ENCODE measurements at places on chromosomes 2 and 18.

- DNase-seq, result no peak
Observed at GRCh38 chr2:191831410-191831994, 15.4 kb downstream of the CAVIN2 start.

DNA sequence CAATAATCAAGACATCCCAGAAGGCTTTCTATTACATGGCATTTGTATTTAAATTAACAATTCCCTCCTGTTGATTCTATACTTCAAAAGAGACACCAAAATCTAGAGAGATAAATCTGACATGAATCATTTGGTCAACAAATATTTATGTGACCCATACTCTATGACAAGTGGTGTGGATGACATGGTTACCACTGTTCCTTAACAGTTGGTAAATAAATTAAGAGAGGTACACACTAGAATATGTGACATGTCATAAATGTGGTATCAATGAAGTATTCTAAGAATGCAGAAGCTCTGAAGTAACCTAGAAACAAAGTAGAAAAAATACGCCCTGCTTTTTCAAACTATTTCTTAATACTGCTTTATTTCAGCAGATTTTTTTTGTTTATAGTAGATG, 255.4 kb downstream of the EXOC6B start:
- DNase-seq, result no peak

DNA sequence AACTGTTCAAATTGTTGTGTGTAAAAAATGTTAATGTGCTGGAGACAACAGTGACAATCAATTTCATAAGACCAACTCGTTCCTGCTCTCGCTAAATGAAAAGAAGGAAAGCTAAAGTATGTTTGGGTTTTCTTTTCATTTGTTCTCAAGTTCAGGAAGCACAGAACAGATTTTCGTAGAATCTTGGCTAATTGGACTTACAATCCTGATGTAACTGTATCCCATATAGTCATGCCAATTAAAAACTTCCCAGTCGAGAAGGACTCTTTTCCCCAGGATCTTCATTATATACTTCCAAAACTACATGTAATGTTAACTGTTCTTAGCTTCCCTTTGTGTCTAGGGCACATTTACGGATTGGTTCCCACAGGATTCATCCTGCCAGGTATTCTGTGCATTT, 135.4 kb upstream of the ITGB6 start:
- no peak for DNase-seq

- DNase-seq, result peak; percentile 78
Observed at GRCh38 chr2:10668402-10669012, 21.3 kb downstream of the NOL10 start.

GRCh38 chr18:22088029-22088428, 81.4 kb upstream of the GATA6 start:
- DNase-seq, result no peak

GRCh38 chr18:9835113-9835755, 50.5 kb upstream of the TXNDC2 start:
- DNase-seq, result no peak

GRCh38 chr2:105739944-105740530, 4.7 kb upstream of the NCK2 start:
- no peak for DNase-seq

- no peak for DNase-seq
Observed at GRCh38 chr2:11984316-11985158, 238.1 kb downstream of the LPIN1 start.

GRCh38 chr2:238791354-238791753, 56.5 kb upstream of the TWIST2 start:
- no peak for DNase-seq

DNA sequence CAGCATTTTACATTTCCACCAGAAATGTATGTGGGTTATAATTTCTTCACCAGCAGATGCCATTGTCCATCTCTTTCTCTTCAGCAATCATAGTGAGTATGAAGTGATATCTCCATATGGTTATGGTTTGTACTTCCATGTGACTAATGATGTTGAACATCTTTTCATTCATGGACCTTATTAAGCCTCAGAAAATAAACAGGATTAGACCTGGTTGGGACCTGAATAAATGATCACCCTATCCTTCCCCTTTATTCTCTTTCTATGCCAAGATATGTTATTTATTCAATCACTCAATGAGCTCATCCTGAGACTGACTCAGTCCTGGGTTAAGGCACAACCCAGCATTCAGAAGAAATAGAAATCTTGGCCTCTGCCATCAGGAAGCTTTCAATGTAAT, 86.6 kb downstream of the ANTXR1 start:
- DNase-seq, result no peak

GRCh38 chr2:202758604-202759003, 113.0 kb downstream of the ICA1L start:
- DNase-seq, result no peak

DNA sequence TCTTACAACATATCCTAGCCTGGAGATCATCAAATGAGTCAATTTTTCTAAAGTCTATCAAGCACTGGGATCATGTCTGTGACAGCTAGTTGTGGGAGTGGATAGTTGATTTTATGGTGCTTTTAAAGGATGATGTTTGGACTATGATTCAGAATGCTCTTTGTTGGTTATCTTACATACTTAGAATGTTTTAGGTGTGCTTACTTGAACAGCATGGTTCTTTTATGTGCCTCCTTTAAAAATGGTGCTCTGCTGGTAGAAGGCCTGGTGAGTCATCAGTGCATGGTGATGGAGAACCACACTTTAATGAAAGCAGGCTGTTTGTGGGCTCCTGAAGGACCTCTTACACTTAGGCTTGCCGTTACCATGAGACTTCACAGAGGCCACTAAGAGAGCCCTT, 682.7 kb upstream of the FANCL start:
- no peak for DNase-seq

DNA sequence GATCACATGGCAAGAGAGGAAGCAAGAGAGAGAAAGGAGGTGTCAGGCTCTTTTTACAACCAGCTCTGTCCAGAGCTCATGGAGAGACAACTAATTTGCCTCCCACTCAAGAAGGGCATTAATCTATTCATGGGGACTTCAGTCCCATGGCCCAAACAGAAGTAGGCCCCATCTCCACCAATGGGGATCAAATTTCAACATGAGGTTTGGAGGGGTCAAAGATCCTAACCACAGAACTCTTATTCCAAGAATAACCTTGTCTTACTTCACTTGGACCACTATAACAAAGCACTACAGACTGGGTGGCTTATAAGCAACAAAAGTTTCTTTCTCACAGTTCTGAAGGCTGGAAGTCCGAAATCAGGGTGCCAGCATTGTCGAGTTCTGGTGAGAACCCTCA, 31.8 kb downstream of the GRB14 start:
- no peak for DNase-seq

DNA sequence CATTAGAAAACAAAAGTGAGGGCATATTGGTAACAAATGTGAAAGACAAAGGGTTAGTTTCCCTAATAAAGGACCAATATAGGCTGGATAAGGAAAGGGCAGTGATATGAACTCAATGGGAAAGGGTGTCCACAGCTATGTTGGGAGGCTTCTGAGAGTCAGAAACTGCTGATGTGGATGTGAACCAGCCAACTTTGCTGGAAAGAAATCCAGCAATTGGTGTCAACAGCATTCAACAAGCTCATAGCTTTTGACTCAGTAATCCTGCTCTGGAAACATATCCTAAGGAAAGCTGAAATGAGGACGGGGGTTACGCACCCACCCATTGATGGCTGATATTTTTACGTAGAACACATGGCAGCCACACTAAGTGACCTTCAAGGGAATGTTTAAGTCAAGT, 63.7 kb downstream of the ARL4C start:
- no peak for DNase-seq

DNA sequence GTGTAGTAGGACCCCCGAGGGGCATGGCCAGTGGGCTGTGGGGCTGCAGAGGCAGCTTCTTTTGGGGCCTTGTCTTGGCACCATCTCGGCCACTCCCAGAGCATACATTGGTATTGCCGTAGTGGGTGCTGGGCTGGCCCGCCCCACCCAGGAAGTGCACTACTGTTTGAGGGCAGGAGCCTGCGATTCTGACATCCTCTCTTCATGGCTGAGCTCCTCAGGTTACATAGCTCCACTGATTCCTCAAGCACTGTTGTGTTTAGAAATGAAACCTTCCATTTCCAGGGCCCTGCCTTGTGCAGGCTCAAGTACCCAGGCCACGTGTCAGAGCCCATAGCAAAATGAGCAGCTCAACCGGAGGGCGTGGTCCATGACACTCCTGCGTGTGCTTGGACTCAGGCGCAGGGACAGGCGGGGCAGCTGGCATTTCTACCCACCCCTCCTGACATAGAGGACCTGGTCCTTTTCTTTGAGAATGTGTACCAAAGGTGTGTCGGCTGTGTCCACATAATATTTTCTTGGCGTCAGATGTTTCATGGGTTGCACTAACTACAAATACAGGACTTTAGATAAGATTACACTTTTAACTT, 67.9 kb downstream of the DGKD start:
- no peak for DNase-seq

- DNase-seq, result no peak
Observed at GRCh38 chr18:62285281-62285680, 39.8 kb upstream of the TNFRSF11A start.

- no peak for DNase-seq
Observed at GRCh38 chr2:109351164-109351756, 222.3 kb downstream of the SH3RF3 start.

DNA sequence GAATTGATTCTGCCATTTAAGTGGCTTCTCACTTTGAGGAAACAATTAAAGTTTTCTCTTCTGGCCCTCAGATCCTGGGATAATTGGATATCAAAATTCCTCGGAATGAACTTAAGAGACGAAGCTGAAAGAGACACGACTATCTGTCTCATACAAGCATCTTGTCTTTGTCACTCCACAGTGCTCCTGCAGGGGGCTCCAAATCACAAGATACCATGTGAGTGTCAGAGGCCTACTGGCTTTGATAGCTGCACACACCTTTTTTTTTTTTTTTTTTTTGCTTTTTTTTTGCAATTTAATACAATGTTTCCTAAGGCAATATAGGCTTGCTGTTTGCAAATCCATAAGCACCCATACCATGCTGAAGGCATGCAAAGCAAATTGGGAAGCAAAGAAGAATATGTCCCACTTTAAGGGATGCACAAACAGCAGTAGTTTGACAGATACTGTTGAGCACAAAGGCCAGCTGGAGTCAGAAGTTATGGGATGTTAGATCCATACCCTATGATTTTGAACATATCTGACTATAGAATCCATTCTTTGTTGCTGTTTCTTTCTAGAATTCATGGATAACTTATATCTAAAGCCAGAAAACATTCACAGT, 109.0 kb upstream of the CBLN2 start:
- peak; percentile 58 for DNase-seq

GRCh38 chr2:60699617-60700016, 56.5 kb upstream of the PAPOLG start:
- no peak for DNase-seq

DNA sequence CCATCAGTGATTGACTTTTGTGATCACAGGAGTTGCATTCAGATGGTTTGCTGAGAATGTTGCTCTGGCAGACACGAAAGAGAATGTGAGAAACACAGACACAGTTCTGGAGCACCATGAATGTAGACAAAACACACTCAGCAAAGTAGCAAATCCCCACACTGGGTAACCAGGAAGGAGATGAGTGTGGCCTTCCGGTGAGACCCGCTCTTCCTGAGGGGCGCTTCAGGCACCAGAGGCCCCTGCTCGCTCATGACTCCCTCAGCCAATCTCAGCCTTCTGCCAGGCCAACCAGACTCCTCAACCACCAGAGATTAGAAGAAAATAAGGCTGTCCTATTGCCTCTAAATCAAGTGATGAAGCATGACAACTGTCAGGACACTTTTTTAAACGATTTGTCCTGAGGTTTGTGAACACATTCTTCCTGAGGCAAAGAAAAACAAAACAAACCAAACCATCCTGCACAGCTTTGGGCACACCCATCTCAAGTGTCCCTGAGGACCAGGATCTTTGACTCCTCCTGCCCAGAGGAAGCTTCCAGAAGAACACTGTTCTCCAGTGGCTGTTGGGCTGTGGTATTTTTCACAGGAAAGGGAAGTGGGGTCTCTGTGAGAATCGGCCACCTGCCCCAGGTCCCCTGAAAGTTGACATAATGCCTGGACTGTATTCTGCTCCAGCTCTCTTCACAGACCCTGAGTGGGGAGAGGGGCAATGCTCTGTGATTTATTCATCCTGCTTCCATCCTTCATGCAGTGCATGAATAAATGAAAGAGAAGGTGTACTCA, 152.8 kb downstream of the BCL11A start:
- DNase-seq, result no peak

GRCh38 chr2:145339646-145340045, 819.7 kb upstream of the ZEB2 start:
- DNase-seq, result no peak

GRCh38 chr2:239382384-239382880, 18.4 kb downstream of the HDAC4 start:
- no peak for DNase-seq

DNA sequence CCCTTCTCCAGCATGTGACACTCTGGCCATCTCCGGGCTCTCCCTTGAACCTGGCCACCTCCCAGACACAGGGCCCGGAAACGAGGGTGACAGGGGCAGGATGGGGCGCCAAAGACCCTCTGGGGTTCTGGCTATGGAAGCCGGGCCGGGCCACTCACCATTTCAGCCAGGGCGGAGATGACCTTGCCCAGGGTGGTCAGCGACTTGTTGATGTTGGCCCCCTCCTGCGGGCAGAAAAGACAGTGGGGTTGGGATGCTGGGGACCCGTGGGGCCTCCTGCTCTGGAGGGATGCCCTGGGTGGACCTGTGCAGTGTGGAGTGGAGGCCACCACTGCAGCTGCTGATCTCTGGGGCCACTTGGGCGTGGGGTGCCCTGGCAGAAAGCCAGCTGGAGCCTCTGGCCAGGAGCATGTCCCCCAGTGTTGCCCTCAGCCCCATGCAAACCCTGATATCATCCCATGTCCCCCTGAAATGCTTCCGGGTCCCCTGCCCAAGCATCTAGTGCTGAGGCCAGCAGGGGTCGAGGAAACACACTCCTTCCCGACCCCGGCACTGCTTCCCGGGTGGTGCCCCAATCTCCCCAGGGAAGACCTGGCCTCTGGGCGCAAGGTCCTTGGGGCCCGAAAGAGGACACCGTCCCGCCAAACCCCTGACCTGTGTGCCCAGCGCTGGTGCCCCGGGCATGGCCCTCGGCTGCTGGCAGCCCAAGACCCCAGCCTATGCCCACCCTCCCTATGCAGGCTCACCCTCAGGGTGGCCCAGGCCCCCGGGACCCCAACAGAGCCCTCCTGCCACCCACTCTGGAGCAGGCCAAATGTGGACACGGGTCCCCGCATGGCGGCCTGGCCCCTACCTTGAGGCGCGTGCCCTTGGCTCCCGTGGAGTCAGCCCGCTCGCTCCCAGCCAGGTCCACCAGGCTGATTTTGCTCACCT, 36.9 kb downstream of the KIF1A start:
- DNase-seq, result no peak

- no peak for DNase-seq
Observed at GRCh38 chr2:29726976-29727375, 194.4 kb downstream of the ALK start.

- no peak for DNase-seq
Observed at GRCh38 chr2:205524656-205525055, 157.6 kb upstream of the NRP2 start.

GRCh38 chr18:5468394-5468793, 75.4 kb downstream of the EPB41L3 start:
- no peak for DNase-seq

Measured in hematopoietic multipotent progenitor cell treated with erythropoietin and hydrocortisone succinate and interleukin-3 and kit ligand, for 8 days (in vitro differentiated cells).